ENCODE measurements at places on chromosomes 5 and 9.

GRCh38 chr5:164027738-164028137 is 522.3 kb downstream of the MAT2B start:
- no peak for DNase-seq

- DNase-seq = no peak
Observed at GRCh38 chr9:135373820-135374219, 105.8 kb upstream of the PPP1R26 start.

DNA sequence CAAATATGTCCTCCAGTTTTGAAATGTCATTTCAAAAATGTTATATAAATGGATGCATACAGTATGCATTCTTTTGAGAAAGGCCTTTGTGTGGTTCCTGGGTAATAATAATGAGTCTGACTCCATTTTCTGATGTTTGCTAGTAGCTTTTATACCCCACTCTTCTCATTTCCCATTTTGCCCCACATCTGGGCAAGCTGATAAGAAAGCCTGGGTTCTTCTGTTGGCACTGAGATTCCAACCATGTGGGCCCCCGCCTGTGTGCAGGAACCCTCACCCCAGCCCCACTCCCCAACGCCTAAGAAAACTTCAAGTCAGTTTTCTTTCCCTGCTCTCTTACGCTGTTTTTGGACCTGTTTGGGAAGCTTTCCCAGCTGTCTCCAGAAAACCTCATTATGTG is 89.4 kb downstream of the SNX18 start:
- no peak for DNase-seq

GRCh38 chr9:27391040-27391895 is 94.3 kb upstream of the EQTN start:
- no peak for DNase-seq

DNA sequence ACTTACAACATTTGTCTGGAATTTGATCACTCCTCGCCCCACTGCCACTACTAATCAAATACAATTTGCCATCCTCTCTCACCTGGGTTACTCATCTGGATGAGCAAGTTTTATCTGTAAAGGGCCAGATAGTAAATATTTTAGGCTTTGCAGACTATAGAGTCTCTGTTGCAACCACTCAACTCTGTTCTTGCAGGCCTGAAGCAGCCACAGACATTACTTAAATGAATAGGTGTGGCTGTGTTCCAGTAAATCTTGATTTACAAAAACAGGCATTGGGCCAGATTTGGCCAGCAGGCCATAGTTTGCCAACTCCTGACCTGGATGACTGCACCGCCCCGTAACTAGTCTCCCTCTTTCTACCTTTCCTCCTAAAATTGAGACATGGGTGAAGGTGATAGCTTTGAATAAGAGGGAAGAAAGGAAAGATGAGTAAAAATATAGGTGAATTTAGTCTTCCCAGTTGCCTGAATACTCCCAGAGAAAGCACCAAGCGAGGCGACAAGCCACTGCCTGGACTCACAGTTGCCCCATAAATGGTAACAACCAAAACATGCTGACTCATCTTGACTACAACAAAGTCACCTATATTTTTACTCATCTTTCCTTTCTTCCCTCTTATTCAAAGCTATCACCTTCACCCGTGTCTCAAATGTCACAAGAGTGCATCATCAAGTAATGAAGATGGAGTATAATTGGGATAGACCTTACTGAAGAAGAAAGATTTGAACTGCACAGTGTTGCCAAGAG is 32.5 kb upstream of the SCAMP1 start:
- no peak for DNase-seq

- DNase-seq = no peak
Observed at GRCh38 chr5:53552561-53552960, 7.9 kb upstream of the NDUFS4 start.

GRCh38 chr5:14490309-14490711 is 91.3 kb upstream of the OTULINL start:
- DNase-seq = no peak

DNA sequence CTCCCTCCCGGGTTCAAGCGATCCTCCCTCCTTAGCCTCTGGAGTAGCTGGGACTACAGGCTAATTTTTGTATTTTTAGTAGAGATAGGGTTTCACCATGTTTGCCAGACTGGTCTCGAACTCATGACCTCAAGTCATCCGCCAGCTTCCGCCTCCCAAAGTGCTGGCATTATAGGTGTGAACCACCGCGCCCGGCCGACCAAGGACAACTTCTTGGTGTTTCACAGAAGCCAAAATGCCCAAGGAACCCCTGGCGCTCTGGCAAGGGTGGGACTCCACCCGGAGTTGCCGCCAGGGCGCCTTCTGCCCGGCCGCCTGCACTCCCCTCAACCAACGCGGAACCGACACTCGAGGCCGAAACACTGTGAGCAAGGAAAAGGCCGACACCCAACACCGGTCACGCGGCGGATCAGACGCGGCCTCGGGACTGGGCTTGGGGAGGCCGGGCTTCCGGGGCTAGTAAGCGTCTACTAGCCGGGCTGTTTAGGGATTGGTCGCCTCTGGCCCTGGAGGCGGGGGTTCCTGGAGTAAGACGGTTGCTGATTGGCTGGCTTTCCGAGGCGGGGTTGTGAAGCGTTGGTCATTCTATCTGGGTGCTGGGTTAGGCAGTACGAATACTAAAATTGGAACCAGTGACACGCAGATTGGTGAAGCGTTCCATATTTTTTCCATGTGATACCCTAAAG is 7.7 kb upstream of the CFAP157 start:
- peak; percentile 64 for DNase-seq

- no peak for DNase-seq
Observed at GRCh38 chr9:36399980-36400331, at the start of gene RNF38. TSS of gene RNF38 (minus strand) at chr9:36400269. CDS start at chr9:36400108, 161 bp downstream.

GRCh38 chr9:130150779-130151382 is 21.3 kb upstream of the NCS1 start:
- DNase-seq = no peak

DNA sequence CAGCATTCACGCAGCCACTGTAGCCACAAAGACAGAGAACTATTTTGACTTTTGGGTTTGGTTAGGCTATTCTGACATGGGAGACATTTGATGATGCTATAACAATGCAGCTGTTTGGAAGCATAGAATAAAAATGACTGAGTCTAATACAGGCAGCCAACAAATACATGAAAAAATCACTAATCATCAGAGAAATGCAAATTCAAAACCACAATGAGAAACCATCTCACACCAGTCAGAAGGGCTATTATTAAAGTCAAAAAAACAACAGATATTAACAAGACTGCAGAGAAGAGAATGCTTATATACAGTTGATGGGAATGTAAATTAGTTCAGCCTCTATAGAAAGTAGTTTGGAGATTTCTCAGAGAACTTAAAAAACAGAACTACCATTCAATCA is 107.1 kb upstream of the POC5 start:
- DNase-seq = no peak

DNA sequence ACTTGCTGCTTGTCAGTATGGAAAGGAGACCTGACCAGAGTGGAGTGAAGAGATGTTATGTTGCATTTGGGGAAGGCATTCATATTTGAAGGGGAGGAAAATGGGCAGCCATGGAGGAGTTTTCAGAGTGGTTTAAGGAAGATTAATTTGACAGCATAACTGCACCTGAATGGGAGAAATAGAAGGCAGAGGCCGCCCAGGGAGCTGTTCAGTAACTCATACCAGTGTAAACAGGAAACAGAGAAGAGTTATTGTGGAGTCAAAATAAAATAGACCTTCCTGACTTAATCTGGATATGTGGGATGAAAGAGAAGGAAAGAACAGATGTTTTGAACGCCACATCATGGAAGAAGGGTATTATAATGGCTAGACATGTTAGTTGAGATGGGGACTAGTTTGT is 13.4 kb downstream of the SLC44A1 start:
- DNase-seq = no peak

- DNase-seq = no peak
Observed at GRCh38 chr5:174455301-174455700, 269.1 kb upstream of the MSX2 start.

- DNase-seq = no peak
Observed at GRCh38 chr5:136482206-136482605, 116.9 kb upstream of the TRPC7 start.

DNA sequence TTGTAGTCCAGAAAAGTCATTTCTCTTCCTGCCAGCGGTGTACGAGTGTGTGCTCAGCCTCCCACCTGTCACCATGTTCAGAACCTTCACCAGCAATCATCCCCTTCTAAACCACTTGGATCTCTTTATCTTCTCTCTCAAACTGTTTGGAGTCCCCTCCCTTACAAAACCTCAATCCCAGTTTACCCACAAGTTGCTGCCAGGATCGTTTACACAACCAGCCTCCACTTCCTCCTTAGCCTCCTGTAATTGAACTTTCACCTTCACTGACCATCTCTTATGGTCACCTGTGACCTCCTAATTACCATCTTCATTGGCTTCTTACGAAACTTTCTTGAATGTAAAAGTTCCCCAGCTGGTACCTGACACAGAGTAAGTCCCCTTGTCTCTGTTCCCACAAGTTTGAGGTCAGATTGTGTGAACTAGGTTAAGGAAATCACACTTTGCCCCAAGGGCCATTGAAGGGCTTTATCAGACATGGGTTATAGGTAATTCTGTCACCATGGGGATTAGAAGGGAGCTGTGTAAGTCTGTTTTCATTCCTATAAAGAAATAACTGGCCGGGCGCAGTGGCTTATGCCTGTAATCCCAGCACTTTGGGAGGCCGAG is 20.0 kb downstream of the RNF44 start:
- DNase-seq = no peak

DNA sequence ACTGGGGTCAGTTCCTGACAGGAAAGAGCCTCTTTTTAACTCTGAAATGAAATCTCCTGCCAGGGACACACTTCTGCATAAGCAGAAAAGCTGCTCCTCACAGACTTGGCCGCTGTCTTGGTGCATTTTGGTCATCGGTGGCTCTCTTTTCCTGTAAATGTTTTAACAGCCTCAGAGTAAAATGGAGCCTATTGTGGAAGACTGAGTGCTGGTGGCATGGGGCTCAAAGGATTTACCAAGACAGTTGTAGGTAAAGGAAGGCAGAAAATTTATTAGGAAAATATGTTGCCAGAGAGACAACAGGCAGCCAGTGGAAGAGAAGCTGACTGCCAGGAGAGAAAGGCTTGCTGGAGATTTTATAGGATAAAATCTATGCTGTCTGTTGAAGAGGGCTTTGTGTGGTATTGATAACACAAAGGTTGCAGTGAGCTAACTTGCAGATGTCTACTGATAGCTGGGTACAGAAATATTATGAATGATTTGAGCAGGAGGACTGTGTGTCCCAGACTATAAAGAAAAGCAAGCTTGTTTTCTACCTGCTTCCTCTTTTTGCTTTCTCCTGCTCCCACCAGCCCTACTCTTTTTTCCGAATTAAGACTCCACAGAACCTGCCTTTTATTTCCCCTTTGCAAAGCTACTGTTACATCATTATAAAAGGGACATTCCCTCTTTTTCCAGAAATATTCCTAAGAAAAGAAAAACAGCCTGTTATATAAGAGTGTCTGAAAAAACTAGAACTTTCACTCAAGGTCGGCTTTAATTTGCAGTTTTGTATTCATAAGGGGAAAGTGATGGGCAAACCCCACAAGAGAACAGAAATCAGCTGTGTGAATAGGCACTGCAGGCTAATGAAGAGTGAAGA is 27.9 kb upstream of the IFNA14 start:
- no peak for DNase-seq

DNA sequence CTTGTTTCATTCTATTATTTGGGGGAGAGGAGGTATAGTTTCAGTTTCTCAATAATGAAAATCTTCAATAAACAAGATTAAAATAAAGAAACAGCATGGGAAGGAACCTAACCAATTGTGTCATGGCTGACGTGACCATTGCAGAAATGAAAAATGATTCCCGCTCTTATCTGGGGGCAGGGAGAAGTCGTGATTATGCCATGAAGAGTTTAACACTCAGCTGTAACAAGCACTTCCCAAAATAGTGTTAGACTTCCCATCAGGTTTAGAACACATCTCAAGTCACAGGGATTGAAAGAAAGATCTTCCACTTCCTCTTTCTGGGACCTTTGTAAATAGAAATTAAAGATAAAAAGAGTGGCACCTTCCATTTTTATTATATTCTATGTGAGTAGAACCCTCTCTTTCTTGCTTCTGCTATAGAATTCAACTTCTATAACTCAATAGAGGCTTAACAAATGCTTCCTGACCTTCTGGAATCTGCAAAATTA is 122.2 kb downstream of the TRPM6 start:
- DNase-seq = no peak

DNA sequence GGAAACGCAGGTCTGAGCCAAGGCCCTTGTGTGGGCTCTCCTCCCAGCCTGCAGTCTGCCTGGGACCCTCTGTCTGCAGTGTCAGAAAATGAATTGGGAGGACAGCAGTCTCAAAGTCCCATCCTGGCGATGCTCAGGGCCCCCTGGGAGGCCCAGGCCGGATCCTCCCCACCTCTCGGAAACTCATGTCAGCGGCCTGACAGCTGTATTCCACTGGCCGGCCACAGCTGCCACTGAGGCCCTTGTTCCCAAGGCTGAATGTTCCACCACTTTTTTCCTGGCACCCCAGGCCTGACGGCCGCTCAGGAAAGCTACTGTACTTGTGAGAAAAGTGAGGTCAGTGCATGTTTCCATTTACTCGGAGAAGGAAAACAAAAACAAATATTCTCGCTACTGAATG is 180.0 kb downstream of the FGF18 start:
- no peak for DNase-seq

GRCh38 chr9:23850690-23851629 is 24.9 kb upstream of the ELAVL2 start:
- no peak for DNase-seq

DNA sequence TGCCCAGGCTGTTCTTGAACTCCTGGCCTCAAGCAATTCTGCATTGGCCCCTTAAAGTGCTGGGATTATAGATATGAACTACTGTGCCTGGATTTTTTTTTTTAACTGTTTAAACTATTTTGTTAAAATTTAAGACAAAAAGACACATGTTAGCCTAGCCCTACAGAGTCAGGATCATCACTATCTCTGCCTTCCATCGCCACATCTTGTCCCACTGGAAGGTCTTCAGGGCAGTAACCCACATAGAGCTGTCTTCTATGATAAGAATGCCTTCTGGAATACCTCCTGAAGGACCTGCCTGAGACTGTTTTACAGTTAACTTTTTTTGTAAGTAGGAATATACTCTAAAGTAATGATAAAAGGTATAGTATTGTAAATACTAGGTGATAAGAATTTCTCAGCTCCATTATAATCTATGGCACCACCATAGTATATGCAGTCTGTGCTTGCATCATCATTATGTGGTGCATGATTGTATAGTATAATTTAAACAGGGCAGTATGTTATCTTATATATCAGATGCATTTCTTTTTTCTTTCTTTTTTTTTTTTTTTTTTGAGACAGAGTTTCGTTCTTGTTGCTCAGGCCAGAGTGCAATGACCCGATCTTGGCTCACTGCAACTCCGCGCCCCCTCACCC is 52.7 kb downstream of the DENND4C start:
- DNase-seq = no peak

DNA sequence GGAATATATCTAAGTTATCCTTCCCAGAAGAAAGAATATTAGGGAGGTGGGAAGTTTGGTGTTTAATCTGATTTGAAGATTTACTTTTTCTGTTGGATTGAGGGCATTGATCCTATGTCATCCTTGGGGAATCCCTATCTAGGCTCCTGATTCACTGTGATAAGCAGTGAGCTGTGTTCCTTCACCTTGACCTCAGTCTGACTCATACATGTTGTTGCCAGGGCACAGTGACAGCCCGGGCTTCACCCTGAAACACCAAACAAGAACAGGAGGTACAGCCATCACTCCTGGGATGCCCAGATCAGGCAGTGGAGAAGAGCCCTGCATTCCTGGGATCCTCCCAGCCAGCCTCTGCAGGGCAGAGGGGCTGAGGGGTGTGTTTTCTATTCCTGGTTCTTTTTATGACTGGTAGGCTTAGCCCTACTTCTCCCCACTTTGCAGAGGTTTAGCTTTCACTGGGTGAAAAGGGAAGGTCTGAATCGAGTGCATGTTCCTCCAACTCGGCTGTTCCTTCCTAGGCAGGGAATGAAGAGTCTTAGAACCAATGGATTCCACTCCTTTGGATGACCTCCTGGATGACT is 3.1 kb upstream of the FAM53C start:
- no peak for DNase-seq
